ENCODE measurements at places on chromosomes 12 and 14. TPM values are rescaled to one million over a fixed set of nuclear protein-coding genes. Genes with fewer than 3 reads are reported as not detected.

TSPAN11 gene
- 21.4 TPM for total RNA-seq

PRB2 gene
- total RNA-seq, result not detected

CCDC198 gene
- total RNA-seq, result not detected

ADAMTS20 gene
- total RNA-seq, result 2.0 TPM

TEX52 gene
- total RNA-seq, result not detected

ZNF385A gene
- 20.8 TPM for total RNA-seq

CNOT2 gene
- total RNA-seq, result 79.4 TPM

EPYC gene
- not detected for total RNA-seq

TMPRSS12 gene
- not detected for total RNA-seq

INSM2 gene
- 0.09 TPM for total RNA-seq

EML1 gene
- total RNA-seq, result 40.1 TPM

OAS2 gene
- total RNA-seq, result not detected

RASAL1 gene
- total RNA-seq, result not detected

AKAP6 gene
- total RNA-seq, result 9.7 TPM

OR6C2 gene
- total RNA-seq, result not detected

KRT77 gene
- not detected for total RNA-seq

RBP5 gene
- total RNA-seq, result 0.65 TPM

KLHL33 gene
- total RNA-seq, result not detected

TSPAN9 gene
- total RNA-seq, result 22.8 TPM

SLC8B1 gene
- total RNA-seq, result 7.1 TPM

OR6S1 gene
- total RNA-seq, result not detected

MARS1 gene
- total RNA-seq, result 257 TPM

CLEC4C gene
- not detected for total RNA-seq
